ENCODE measurements at places on chromosomes 4 and X. TPM values are rescaled to one million over a fixed set of nuclear protein-coding genes. Genes with fewer than 3 reads are reported as not detected.

GRCh38 chr4:3269991-3270611 lies 21.1 kb downstream of the MSANTD1 start:
- no peaks in the 10 kb centered on the region for H3K27me3 ChIP-seq
- H3K4me3 ChIP-seq, result no peak overlapping the region
- H3K27ac ChIP-seq, result no peak overlapping the region
- H3K36me3 ChIP-seq, result no peaks in the 10 kb centered on the region

DNA sequence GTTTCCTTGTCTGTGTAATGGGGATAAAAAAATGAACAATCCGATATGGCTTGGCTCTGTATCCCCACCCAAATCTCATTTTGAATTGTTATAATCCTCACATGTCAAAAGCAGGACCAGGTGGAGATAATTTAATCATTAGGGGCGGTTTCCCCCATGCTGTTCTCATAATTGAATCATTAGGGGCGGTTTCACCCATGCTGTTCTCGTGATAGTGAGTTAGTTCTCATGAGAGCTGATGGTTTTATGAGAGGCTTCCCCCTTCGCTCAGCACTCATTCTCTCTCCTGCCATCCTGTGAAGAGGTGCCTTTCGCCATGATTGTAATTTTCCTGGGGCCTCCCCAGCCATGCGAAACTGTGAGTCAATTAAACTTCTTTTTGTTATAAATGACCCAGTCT lies 633.5 kb downstream of the RAPGEF2 start:
- H3K4me3 ChIP-seq, result no peak overlapping the region
- no peak for DNase-seq
- H3K36me3 ChIP-seq, result no peaks in the 10 kb centered on the region

- no peaks in the 10 kb centered on the region for H3K27me3 ChIP-seq
- no peaks in the 10 kb centered on the region for H3K36me3 ChIP-seq
- no peak overlapping the region for H3K4me3 ChIP-seq
- no peaks in the 10 kb centered on the region for H3K4me1 ChIP-seq
These were observed 168.7 kb downstream of the STK32B start for GRCh38 chr4:5220028-5220427.

GRCh38 chrX:99394456-99394855 lies 1015.6 kb downstream of the PCDH19 start:
- no peaks in the 10 kb centered on the region for H3K27me3 ChIP-seq
- H3K27ac ChIP-seq, result no peak overlapping the region
- DNase-seq, result no peak
- H3K4me3 ChIP-seq, result no peak overlapping the region
- H3K36me3 ChIP-seq, result no peaks in the 10 kb centered on the region

MAPK10 gene
- not detected for total RNA-seq

TENM3 gene
- total RNA-seq, result not detected

FABP2 gene
- total RNA-seq, result not detected

CT45A1 gene
- total RNA-seq, result not detected

ADGRA3 gene
- total RNA-seq, result 19.8 TPM

MECP2 gene
- total RNA-seq, result 59.4 TPM

XAGE1A gene
- total RNA-seq, result not detected

Data from activated T-helper 1 cell treated with anti-CD3 and anti-CD28 coated beads, Interleukin-12 subunit alpha, Interleukin-12 subunit beta, Interleukin-2, Interleukin-4 antibody, amounts not matched to agents 30 ng/mL and 10 ng/mL and 1 ng/mL, durations not matched to agents 14 hours and 24 hours and 36 hours (primary cell).